ENCODE measurements at places on chromosomes 6 and 20. TPM values are rescaled to one million over a fixed set of nuclear protein-coding genes. Genes with fewer than 3 reads are reported as not detected.

NUP43 gene
- 38.8 TPM for total RNA-seq

HAO1 gene
- total RNA-seq: not detected

LGSN gene
- not detected for total RNA-seq

GJA1 gene
- total RNA-seq: 140 TPM

GFOD1 gene
- total RNA-seq: 4.8 TPM

FAM162B gene
- 1.1 TPM for total RNA-seq

PREX1 gene
- total RNA-seq: 7.9 TPM

SCUBE3 gene
- total RNA-seq: 51.9 TPM

ARMC12 gene
- total RNA-seq: 4.9 TPM

- peaks cover 49% of the 10 kb centered on the region for H3K4me1 ChIP-seq
- H3K4me3 ChIP-seq: peak within 1 kb of the TSS; percentile 73
- H3K27ac ChIP-seq: peak within 1 kb of the TSS; percentile 83
- no peaks in the 10 kb centered on the region for H3K36me3 ChIP-seq
- no peak for DNase-seq
- peaks cover 53% of the 10 kb centered on the region for H3K27me3 ChIP-seq
Observed at GRCh38 chr20:3681931-3682781, at the start of gene ADAM33. Gene ADAM33 (minus strand): TSS chr20:3682010. CDS start chr20:3682004, 6 bp downstream.

DNA sequence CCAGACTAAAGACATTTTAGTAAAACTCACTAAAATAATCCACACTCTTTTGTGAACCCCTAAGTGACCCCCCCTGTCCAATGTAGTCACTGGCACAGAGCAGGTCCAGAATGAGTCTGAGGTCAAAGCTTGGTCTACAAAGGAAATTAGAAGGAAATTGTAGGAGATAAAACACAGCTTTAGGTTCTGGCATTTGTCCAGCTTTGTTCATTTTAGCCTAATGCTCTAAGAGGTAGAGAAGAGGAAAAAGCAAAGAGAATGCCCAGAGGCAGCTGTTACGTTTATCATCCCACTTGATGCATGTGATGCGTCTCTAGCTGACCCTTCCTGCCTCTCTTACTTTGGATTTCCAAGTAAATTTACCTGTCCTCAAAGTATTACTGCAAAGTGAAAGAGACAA is 62.5 kb downstream of the CNKSR3 start:
- peaks cover 56% of the 10 kb centered on the region for H3K4me1 ChIP-seq
- H3K36me3 ChIP-seq: peaks cover 12% of the 10 kb centered on the region
- peak overlapping the region; percentile 38 for H3K4me3 ChIP-seq
- DNase-seq: no peak

- H3K27me3 ChIP-seq: no peaks in the 10 kb centered on the region
- DNase-seq: no peak
- peaks cover 9% of the 10 kb centered on the region for H3K36me3 ChIP-seq
- H3K4me3 ChIP-seq: no peak overlapping the region
- peaks cover 51% of the 10 kb centered on the region for H3K4me1 ChIP-seq
- H3K27ac ChIP-seq: no peak overlapping the region
Observed at GRCh38 chr20:41142919-41143318, 5.6 kb downstream of the PLCG1 start.

DNA sequence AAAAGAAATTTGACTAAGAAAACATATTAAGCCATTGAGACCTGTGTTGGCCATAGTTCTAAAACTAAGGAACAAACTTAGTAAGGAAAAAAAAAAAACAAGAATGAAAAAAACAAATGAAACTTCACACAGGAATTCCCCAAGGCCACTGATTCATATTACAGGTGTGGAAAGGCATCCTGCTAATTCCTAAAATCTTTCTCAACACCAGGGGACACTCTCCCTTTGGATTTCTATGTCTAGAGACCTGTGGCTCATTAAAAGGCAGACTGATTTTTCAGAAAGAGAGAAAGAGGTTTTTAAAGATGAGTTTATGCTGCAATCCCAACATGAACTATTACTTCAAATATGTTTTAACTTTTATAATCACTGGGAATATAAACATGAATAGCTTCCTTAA is at the start of gene OR12D1:
OR12D1 (plus strand) TSS at position 341 of the 400 bp plus-strand sequence.
- no peaks in the 10 kb centered on the region for H3K36me3 ChIP-seq
- no peak within 1 kb of the TSS for H3K27ac ChIP-seq
- H3K4me3 ChIP-seq: no peak within 1 kb of the TSS

GRCh38 chr20:8143474-8143873 is 11.4 kb downstream of the PLCB1 start:
- H3K27ac ChIP-seq: no peak overlapping the region
- no peaks in the 10 kb centered on the region for H3K27me3 ChIP-seq
- H3K4me3 ChIP-seq: no peak overlapping the region
- peaks cover 5% of the 10 kb centered on the region for H3K4me1 ChIP-seq

DNA sequence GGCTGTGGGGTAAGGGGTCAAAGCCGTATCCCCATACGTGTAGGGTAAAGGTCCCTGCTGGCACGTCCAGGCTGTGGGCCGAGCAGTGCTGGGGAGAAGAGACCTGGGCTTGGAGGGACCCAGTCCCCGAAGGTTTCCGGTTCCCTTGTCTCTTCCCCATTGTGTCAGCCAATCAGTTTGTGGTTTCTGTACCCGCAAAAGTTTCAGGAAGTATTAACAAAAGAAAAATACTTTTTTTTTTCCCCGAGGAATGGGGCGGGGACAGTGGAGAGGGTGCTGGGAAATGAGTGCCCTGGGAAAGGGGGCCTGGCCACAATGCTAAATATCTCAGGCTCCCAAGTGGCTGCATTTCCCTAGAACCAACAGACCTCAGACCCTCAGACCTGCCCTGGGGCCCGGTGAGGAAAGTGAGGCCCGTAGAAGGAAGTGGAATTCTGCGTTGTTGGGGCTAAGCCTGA is 15.2 kb upstream of the AMD1 start:
- no peak overlapping the region for H3K27ac ChIP-seq
- DNase-seq: no peak
- no peaks in the 10 kb centered on the region for H3K4me1 ChIP-seq
- H3K4me3 ChIP-seq: no peak overlapping the region
- H3K27me3 ChIP-seq: no peaks in the 10 kb centered on the region

- no peaks in the 10 kb centered on the region for H3K36me3 ChIP-seq
- H3K4me1 ChIP-seq: peaks cover 14% of the 10 kb centered on the region
- no peak for DNase-seq
Observed at GRCh38 chr20:40675599-40676221, 13.3 kb downstream of the MAFB start.

DNA sequence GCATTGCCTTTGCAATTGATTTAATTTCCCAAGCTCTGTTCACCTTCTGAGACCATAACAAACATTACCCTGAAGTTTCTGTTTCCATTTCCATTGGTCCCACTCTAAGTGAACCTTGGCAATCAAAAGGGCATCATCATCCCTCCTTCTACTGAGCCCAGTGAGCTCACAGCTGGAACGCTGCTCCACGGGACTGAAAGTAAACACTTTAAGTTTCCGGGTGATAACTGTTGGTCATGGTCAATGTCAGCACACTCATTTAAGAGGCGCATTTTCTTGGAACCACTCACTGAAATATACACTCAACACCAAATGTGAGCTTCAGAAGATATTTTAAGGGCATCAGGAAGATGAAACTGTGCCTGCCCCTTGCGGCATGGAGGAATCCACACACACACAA is 37.1 kb upstream of the RPS6KA2 start:
- H3K27ac ChIP-seq: no peak overlapping the region
- peaks cover 46% of the 10 kb centered on the region for H3K27me3 ChIP-seq
- H3K4me3 ChIP-seq: no peak overlapping the region
- no peaks in the 10 kb centered on the region for H3K4me1 ChIP-seq

GRCh38 chr20:36865076-36865860 is 10.7 kb upstream of the TLDC2 start:
- no peaks in the 10 kb centered on the region for H3K27me3 ChIP-seq
- peak overlapping the region; percentile 79 for H3K4me3 ChIP-seq
- peaks cover 21% of the 10 kb centered on the region for H3K4me1 ChIP-seq
- DNase-seq: no peak

DNA sequence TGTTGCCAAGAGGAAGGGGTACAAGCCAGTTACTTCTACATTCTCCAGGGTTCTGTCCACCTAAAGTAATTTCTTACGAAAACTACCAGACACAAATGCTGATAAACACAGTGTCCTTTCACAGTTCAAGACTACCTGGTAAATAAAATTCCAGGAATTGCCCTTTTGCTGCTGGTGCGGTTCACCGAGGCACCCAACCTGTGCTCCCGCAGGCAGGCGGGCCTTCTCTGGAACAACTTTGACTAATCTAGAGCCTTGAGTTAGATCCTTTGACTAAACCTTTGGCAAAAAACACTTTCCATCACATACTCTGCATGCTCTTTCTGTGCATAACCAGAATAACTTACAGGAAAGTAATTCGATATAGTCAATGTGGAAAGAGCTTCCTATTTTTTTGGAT is 107.0 kb downstream of the HUS1B start:
- no peaks in the 10 kb centered on the region for H3K27me3 ChIP-seq
- no peak for DNase-seq
- H3K27ac ChIP-seq: no peak overlapping the region

- peaks cover 5% of the 10 kb centered on the region for H3K36me3 ChIP-seq
- peak overlapping the region; percentile 7 for H3K27ac ChIP-seq
- no peak for DNase-seq
- H3K27me3 ChIP-seq: no peaks in the 10 kb centered on the region
Observed at GRCh38 chr6:155528982-155529453, 73.4 kb upstream of the NOX3 start.

GRCh38 chr6:34234667-34235306 is 1.9 kb upstream of the HMGA1 start:
- H3K27me3 ChIP-seq: no peaks in the 10 kb centered on the region
- peak overlapping the region; percentile 86 for H3K27ac ChIP-seq
- H3K36me3 ChIP-seq: no peaks in the 10 kb centered on the region
- peak; percentile 53 for DNase-seq
- peak overlapping the region; percentile 3 for H3K4me3 ChIP-seq

DNA sequence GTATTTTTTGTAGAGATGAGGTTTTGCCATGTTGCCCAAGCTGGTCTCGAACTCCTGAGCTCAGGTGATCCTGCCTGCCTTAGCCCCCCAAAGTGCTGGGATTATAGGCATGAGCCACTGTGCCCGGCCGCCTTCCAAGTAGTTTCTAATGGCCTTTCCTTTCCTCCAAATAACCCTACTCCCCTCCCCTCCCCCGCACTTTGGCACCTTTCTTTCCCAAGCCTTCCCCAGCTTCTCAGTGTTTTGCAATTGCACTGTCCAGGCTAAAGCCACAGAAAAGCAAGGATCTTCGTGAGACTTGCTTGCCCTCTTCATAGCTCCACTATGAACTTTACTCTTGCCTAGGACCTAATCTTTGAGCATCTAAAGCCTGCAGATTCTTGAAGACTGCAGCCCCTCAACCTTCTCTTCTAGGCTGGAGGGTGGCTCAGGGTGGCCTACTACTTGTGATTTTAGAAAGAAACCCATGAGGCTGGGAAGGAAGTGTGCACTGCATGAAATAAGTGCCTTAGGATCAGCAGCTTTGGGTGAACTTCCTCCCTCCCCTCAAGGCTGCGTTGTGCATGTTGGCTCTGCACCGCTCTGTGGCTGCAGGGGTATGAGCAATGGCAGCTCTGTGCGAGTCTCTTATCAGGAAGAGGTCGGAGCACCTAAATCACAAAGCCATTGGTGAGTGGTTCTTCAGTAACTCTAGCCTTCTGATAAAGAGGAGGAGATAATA is 152.4 kb upstream of the SNX9 start:
- H3K4me3 ChIP-seq: no peak overlapping the region
- H3K27me3 ChIP-seq: peaks cover 10% of the 10 kb centered on the region
- H3K4me1 ChIP-seq: peaks cover 19% of the 10 kb centered on the region
- no peak overlapping the region for H3K27ac ChIP-seq

- peaks cover 28% of the 10 kb centered on the region for H3K4me1 ChIP-seq
- H3K27ac ChIP-seq: no peak overlapping the region
- H3K36me3 ChIP-seq: no peaks in the 10 kb centered on the region
- DNase-seq: no peak
Observed at GRCh38 chr6:46903175-46903574, 18.6 kb downstream of the ADGRF5 start.

GRCh38 chr6:9224539-9224938 is 789.2 kb upstream of the SLC35B3 start:
- H3K36me3 ChIP-seq: peaks cover 19% of the 10 kb centered on the region
- no peak overlapping the region for H3K4me3 ChIP-seq
- no peak for DNase-seq
- H3K27ac ChIP-seq: peak overlapping the region; percentile 68
- H3K27me3 ChIP-seq: no peaks in the 10 kb centered on the region

GRCh38 chr6:28488916-28489365 is 26.7 kb downstream of the GPX6 start:
- DNase-seq: no peak
- H3K36me3 ChIP-seq: peaks cover 4% of the 10 kb centered on the region
- peaks cover 29% of the 10 kb centered on the region for H3K4me1 ChIP-seq
- peak overlapping the region; percentile 87 for H3K4me3 ChIP-seq
- peak overlapping the region; percentile 92 for H3K27ac ChIP-seq

DNA sequence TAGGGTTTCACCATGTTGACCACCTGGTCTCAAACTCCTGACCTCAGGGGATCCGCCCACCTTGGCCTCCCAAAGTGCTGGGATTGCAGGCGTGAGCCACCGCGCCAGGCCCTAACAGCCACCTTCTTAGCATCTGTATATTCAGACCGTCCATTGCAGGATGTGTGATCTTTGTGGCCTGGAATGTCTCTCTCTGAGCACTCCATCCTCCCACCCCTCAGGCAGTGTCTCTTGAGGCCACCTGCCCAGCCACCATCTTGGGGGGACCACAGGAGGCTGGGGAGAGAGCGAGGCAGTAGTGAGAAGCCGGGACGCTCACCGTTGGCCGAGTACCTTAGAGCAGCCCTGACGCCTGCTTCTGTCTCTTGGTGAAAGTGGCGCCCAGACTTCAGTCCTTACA is 18.8 kb downstream of the DNAJC5 start:
- H3K27me3 ChIP-seq: no peaks in the 10 kb centered on the region
- peaks cover 26% of the 10 kb centered on the region for H3K36me3 ChIP-seq
- DNase-seq: no peak
- no peak overlapping the region for H3K27ac ChIP-seq
- no peaks in the 10 kb centered on the region for H3K4me1 ChIP-seq
- no peak overlapping the region for H3K4me3 ChIP-seq

DNA sequence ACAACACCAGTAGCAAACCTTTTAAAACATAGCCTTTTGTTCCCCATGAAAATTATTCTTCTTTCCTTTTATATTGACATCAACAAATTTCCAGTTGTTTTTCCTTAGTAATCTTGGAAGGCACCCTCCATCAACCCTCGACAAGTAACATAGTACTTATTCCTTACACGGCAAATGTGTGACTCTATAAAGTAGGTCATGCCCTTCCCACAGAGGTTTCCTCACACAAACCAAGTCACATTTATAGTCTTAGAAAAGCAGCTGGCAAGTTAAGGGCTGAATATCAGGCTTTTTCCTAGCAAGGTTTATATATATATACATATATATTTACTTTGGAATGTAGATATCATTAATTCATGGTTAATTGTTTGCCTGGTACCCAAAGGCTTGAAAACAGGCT is 371.5 kb downstream of the SYNE1 start:
- no peak overlapping the region for H3K27ac ChIP-seq
- H3K4me3 ChIP-seq: no peak overlapping the region
- no peak for DNase-seq
- no peaks in the 10 kb centered on the region for H3K4me1 ChIP-seq
- H3K36me3 ChIP-seq: peaks cover 10% of the 10 kb centered on the region

GRCh38 chr6:168559574-168560098 is 118.7 kb downstream of the SMOC2 start:
- H3K27me3 ChIP-seq: no peaks in the 10 kb centered on the region
- peaks cover 47% of the 10 kb centered on the region for H3K4me1 ChIP-seq
- peak overlapping the region; percentile 66 for H3K27ac ChIP-seq
- H3K4me3 ChIP-seq: no peak overlapping the region

All from mesothelial cell of epicardium (in vitro differentiated cells).